Retina (tissue), 1 donor: ENCODE measurements at places on chromosomes 3 and 15.

DNA sequence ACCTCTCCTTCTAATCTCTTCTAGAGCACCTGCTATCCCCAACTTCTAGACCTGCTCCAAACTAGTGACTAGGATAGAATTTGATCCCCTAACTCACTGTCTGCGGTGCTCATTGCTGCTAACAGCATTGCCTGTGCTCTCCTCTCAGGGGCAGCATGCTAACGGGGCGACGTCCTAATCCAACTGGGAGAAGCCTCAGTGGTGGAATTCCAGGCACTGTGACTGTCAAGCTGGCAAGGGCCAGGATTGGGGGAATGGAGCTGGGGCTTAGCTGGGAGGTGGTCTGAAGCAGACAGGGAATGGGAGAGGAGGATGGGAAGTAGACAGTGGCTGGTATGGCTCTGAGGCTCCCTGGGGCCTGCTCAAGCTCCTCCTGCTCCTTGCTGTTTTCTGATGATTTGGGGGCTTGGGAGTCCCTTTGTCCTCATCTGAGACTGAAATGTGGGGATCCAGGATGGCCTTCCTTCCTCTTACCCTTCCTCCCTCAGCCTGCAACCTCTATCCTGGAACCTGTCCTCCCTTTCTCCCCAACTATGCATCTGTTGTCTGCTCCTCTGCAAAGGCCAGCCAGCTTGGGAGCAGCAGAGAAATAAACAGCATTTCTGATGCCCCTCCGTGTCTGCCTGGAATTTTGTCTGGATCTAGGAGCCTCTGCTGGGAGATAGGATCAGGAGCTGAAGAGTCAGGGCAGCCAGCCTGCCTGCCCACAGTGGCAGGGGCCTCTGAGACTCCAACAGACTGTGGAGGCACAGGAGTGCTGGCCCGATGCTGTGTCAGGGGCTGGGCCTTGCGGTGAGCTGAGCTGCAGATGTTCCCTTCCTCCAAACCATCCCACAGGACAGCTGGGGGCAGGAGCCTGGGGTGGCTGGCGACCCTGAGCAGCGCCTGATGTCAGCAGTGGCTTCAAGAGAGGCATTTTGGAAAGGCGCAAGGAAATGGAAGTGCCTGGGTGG is 3.0 kb downstream of the ISLR start:
- DNase-seq, result peak; percentile 56

- DNase-seq, result no peak
Observed at GRCh38 chr3:196192036-196192523, 19.1 kb downstream of the ZDHHC19 start.

- DNase-seq, result no peak
Observed at GRCh38 chr3:146277953-146278631, 27.2 kb upstream of the PLSCR4 start.

DNA sequence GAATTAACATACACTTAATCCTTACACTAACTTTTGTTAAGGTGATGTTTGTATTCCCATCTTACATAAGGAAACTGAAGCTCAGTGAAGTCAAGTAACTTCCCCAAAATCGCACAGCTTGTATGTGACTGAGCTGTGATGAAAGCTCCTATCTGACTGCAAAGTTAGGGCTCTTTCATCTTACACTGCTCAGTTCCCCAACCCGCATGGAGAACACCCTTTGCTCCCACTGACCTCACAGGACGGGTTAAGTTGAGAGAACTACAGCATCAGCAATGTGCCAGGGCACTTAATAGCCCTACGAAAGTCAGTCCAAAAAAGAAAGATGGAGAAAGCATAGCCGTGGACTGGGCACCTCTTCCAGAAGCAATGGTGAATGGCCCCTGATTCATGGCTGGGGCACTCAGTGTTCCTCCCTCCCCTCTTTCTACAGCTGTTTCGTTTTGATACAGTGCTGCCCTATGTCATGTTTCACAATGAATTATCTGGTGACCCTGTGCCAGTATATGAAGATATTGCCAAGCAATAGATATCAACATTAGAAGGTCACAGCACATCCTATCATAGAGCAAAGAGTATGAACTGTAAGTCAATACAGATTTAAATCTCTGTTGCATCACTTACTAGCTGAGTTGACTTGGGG is 38.0 kb downstream of the CADPS start:
- DNase-seq, result no peak

GRCh38 chr15:60340207-60340921 is 57.4 kb downstream of the ANXA2 start:
- DNase-seq, result no peak

GRCh38 chr3:173221010-173221409 is 80.0 kb upstream of the SPATA16 start:
- no peak for DNase-seq
